ENCODE measurements at places on chromosomes 5 and 9. TPM values are rescaled to one million over a fixed set of nuclear protein-coding genes. Genes with fewer than 3 reads are reported as not detected.
A peak's percentile ranks its signal among the peaks of the same experiment; 100 is the strongest.

DDX31 gene
- 12.6 TPM for total RNA-seq

DNA sequence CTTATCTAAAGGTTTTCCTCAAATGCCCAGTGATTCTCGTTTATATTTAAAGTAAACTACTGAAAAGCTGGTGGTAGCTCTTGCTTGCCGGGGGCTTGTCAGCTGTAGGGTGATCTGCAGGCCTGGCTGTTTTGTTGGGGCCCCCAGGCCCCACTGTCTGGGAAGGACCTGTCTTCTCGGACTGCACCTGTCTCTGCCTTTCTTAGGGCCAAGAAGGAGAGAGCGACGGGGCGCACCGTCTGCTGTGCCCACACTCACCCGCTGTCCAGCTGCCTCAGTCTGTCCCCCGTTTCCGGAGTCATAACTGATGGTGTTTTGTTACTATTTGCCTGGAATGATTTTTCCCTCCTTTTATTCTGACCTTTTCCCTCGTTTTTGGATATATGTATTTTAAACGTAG, 94.1 kb upstream of the CACNA1B start:
- no peak overlapping the region for H3K4me3 ChIP-seq
- no peak for DNase-seq
- H3K4me1 ChIP-seq = peaks cover 9% of the 10 kb centered on the region
- H3K27me3 ChIP-seq = no peaks in the 10 kb centered on the region
- no peak overlapping the region for H3K27ac ChIP-seq
- H3K36me3 ChIP-seq = peaks cover 38% of the 10 kb centered on the region

DNA sequence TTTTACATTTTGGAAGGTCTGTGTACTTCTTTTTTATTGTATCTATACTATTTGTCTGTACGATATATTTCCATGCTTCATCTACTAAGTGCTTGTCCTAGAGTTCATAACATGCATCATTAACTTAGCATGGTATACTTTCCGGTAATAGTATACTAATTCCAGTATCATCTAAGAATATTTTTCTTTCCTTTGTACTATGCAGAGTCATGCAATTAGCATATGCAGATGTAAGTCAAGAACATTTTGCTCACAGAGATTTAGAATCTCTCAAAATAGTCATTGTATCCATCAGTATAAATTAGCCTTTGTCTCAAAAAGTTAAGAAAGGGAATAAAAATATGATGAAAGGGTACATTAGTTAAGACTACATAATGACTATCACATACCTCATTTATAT, 770.4 kb upstream of the GRAMD2B start:
- no peaks in the 10 kb centered on the region for H3K4me1 ChIP-seq
- no peak overlapping the region for H3K4me3 ChIP-seq
- no peak overlapping the region for H3K27ac ChIP-seq
- H3K27me3 ChIP-seq = no peaks in the 10 kb centered on the region
- no peak for DNase-seq
- no peaks in the 10 kb centered on the region for H3K36me3 ChIP-seq

OR4F3 gene
- not detected for total RNA-seq

GPRIN1 gene
- total RNA-seq = 2.5 TPM

GRCh38 chr9:125911861-125912644, 164.9 kb downstream of the PBX3 start:
- H3K4me3 ChIP-seq = no peak overlapping the region
- H3K27me3 ChIP-seq = no peaks in the 10 kb centered on the region
- DNase-seq = no peak
- no peak overlapping the region for H3K27ac ChIP-seq
- H3K4me1 ChIP-seq = no peaks in the 10 kb centered on the region

- H3K27me3 ChIP-seq = no peaks in the 10 kb centered on the region
- no peaks in the 10 kb centered on the region for H3K4me1 ChIP-seq
- no peak for DNase-seq
Measured at GRCh38 chr5:3225201-3225960, 370.3 kb upstream of the IRX1 start.

DNA sequence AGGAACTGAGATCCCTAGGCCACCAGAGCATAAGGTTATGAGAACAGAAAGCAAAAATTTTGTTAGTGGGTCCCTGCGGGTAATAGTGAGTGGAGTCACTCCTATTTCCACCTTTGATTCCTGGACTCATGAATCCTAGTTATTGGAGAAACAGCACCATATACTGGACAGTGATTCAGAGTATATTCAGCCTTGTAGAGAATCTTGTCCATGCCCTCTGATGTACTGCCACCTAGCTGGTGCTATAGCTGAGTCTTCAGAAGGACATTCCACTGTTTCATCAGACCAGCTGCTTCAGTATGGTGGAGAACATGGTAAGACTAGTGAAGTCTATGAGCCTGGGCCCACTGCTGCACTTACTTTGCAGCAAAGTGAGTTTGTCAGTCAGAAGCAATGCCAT, 25.0 kb upstream of the ITGA2 start:
- H3K4me1 ChIP-seq = no peaks in the 10 kb centered on the region
- H3K4me3 ChIP-seq = no peak overlapping the region
- no peak for DNase-seq
- no peak overlapping the region for H3K27ac ChIP-seq

SGCD gene
- total RNA-seq = not detected

- no peaks in the 10 kb centered on the region for H3K27me3 ChIP-seq
- no peak overlapping the region for H3K4me3 ChIP-seq
- no peak overlapping the region for H3K27ac ChIP-seq
- H3K36me3 ChIP-seq = no peaks in the 10 kb centered on the region
- DNase-seq = no peak
Measured at GRCh38 chr5:30149526-30149925, 1044.0 kb upstream of the CDH6 start.

SLC25A2 gene
- total RNA-seq = 0.39 TPM

- H3K36me3 ChIP-seq = no peaks in the 10 kb centered on the region
- H3K27ac ChIP-seq = no peak overlapping the region
- peaks cover 2% of the 10 kb centered on the region for H3K27me3 ChIP-seq
- H3K4me3 ChIP-seq = no peak overlapping the region
Measured at GRCh38 chr5:68817632-68818031, 276.2 kb upstream of the SLC30A5 start.

DNA sequence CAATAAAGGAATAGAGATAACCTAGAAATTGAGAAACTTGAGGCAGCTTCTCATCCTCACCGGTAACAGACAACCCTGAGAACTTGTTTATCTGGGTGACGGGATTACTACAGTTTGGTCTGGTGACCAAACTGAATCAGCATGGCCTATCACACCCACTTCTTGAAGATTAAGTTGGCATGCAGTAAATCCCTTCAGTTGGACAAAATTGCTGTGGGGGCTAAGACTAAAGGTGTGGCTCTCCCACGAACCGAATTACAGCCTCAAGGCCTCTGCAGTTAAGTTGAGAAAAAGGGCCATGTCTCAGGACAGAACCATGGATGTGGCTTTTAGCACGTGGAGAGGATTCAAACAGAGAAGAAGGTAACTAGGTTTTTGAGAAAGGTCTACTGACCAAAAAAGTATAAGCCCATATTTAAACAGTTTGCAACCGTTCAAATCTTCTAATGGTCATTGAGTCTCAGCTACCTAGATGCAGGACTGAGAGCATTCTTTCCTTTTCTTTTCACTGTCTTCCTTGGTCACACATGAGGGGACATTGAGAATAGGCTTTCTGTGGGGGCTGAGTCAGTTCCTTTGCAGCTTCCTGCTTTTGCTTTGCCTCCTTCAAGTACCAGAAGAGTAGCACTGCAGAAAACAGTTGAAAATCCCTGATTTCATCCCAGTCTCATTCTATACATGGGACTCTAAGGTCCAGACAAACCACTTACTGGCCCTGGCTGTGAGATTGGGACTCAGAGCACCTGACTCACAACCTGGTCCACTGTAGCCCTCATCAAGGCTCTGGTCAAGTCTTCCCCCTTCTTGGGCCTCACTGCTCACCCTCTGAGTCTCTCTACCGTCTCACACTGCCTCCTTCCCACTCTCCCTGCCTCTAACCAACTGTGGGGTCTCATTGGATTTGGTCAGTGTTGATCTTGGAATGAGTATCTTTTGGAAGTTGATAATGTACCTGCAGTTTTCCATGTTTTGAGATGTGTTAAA, 30.9 kb downstream of the PDE6A start:
- H3K4me3 ChIP-seq = no peak overlapping the region
- DNase-seq = no peak
- H3K27me3 ChIP-seq = peaks cover 28% of the 10 kb centered on the region
- no peaks in the 10 kb centered on the region for H3K36me3 ChIP-seq

DNAH5 gene
- total RNA-seq = not detected

DNA sequence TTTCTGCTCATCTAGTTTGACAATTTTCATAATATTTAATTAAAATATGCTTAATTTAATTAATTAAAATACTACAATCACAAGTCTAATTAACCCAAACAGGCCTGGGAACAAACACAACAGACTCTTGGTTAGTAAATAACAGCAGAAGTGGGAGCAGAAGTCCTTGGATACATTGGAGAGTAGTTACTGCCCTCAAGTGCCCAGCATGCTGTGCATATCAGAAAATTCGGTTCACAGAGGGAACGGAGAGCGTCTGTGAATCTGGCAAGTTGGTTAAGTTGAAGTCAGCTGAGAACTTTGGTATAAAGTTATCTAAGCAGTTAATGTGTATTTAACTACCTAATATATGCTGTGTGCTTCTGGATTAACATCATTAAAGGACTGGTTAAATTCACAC, 87.0 kb upstream of the ATG10 start:
- no peak overlapping the region for H3K27ac ChIP-seq
- no peaks in the 10 kb centered on the region for H3K4me1 ChIP-seq
- no peak for DNase-seq
- H3K36me3 ChIP-seq = no peaks in the 10 kb centered on the region

DNA sequence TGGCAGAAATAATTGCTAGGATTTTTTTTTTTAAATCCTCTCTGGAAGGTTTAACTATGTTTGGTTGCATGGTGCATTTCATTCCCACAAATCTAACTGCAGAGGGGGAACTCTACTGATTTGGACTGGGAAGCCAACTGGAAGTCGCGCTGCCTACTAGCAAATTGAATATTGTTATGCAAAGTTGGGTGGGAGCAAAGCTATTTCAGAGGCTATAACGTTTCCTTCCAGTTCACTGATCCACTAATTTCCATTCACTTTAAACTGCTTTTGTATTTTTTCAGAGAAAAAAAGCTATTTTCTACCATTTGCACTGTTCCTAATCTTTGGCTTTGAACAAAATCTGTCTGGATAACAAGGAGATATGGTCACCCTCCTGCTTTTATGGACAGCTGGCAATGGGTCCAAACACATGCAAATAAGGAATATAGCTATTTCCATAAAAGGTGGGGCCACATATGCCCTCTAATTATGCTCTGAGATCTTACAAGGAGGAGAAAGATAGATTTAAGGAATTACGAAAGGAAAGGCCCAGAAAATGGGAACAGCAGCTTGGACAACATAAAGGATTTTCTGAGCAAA, 40.1 kb downstream of the MACIR start:
- no peaks in the 10 kb centered on the region for H3K4me1 ChIP-seq
- no peak for DNase-seq
- no peak overlapping the region for H3K27ac ChIP-seq
- H3K4me3 ChIP-seq = no peak overlapping the region

DNA sequence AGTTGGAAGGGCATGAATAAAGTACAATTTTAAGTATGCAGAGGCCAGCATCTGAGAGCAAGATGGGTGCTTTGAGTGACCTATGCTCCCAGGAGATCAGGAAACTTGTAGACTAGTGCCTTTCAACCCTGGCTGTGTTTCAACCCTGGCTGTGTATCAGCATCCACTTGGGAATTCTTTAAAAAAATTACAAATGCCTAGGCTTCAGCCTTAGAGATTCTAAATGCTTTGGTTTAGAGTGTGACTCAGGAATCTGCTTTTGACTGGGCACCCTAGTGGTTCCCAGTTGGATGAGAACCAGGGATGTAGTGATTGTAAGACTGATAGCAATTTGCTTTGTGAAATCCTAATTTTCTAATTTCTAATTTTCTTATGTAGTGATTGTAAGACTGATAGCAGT, 65.6 kb downstream of the RALGPS1 start:
- H3K36me3 ChIP-seq = peaks cover 23% of the 10 kb centered on the region
- H3K4me1 ChIP-seq = peaks cover 31% of the 10 kb centered on the region
- no peak overlapping the region for H3K27ac ChIP-seq
- DNase-seq = no peak
- H3K27me3 ChIP-seq = peaks cover 39% of the 10 kb centered on the region
- H3K4me3 ChIP-seq = no peak overlapping the region

PCDHB9 gene
- not detected for total RNA-seq

DNA sequence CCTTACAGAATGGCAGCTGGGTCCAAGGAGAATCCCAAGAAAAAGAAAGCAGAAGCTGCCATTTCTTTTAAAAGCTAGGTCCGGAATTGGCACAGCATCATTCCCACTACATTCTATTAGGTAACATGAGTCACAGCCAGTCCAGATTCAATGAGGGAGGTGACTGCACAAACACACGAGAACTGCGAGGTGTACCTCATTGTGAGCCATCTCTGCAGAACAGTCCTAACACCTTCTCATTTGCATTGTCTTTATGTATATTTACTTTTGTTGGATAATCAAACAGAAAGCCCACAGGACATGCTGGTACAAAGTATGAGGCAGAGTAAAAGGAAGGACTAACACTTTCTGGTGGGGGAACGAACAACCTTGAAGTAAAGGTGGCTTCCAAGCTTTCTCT, 14.6 kb upstream of the HABP4 start:
- peaks cover 5% of the 10 kb centered on the region for H3K27me3 ChIP-seq
- DNase-seq = no peak
- no peaks in the 10 kb centered on the region for H3K36me3 ChIP-seq
- H3K27ac ChIP-seq = no peak overlapping the region
- no peaks in the 10 kb centered on the region for H3K4me1 ChIP-seq

GRCh38 chr5:168747987-168748777, 169.0 kb upstream of the PANK3 start:
- no peak overlapping the region for H3K27ac ChIP-seq
- peaks cover 3% of the 10 kb centered on the region for H3K27me3 ChIP-seq
- peak; percentile 53 for DNase-seq
- no peak overlapping the region for H3K4me3 ChIP-seq
- H3K36me3 ChIP-seq = peaks cover 2% of the 10 kb centered on the region

DNA sequence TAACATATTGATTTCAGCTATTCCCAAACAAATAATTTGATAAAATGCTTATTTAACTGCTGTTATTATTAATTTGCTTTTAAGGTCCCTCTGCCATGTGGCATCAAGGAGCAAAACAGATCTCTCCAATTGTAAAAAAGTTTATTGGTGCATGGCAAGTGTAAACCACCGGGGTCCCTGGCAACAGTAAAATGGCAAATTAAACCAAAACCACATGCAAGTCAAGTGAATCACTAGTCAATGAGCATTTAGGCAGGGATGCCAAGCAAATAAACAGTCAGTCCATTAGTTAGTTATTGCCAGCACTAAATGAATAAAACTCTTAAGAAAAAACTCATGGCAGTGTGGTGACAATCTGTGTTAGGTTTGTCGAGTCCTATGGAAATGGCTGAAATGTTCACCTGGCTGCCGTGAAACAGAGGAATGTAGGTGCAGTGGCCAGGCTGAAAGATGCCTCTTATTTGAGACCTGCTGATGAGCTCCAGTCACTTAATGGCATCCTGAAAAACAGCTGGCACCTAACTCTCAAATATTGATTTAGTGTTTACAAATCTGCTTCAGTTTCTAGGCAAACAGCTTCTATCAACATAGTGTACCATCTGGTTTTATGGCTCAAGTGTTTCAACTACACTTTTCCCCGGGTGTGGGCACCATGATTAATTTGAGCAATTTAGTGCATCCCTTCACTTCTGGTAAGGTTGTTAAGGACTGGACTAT, 296.5 kb upstream of the ITGA1 start:
- peaks cover 1% of the 10 kb centered on the region for H3K27me3 ChIP-seq
- H3K4me1 ChIP-seq = no peaks in the 10 kb centered on the region
- H3K36me3 ChIP-seq = no peaks in the 10 kb centered on the region
- no peak overlapping the region for H3K4me3 ChIP-seq

C1QTNF3 gene
- total RNA-seq = 2.8 TPM

TMEFF1 gene
- not detected for total RNA-seq

- peaks cover 13% of the 10 kb centered on the region for H3K4me1 ChIP-seq
- peaks cover 25% of the 10 kb centered on the region for H3K36me3 ChIP-seq
- H3K4me3 ChIP-seq = no peak overlapping the region
Measured at GRCh38 chr5:109703829-109704228, 14.1 kb downstream of the MAN2A1 start.

AGPAT2 gene
- 33.7 TPM for total RNA-seq
